ENCODE measurements at places on chromosomes 12 and 14. TPM values are rescaled to one million over a fixed set of nuclear protein-coding genes. Genes with fewer than 3 reads are reported as not detected.

The EMC9 gene
- total RNA-seq, result 11.9 TPM

The TBX3 gene
- 12.8 TPM for total RNA-seq

The ASB2 gene
- total RNA-seq, result 0.49 TPM

The GLIPR1L2 gene
- total RNA-seq, result 0.72 TPM

The NPFF gene
- not detected for total RNA-seq

The IFNG gene
- total RNA-seq, result not detected

The APEX1 gene
- 58.8 TPM for total RNA-seq

The IAPP gene
- not detected for total RNA-seq

The POTEG gene
- total RNA-seq, result not detected

The SOX5 gene
- total RNA-seq, result 12.8 TPM
